ENCODE measurements at places on chromosomes 4 and X.

GRCh38 chr4:64899563-64899962 lies 490.3 kb upstream of the TECRL start:
- DNase-seq: no peak

- DNase-seq: no peak
These were observed 567.3 kb upstream of the ACTRT1 start for GRCh38 chrX:128619490-128619889.

- no peak for DNase-seq
These were observed 57.3 kb downstream of the STOX2 start for GRCh38 chr4:183962419-183962818.

- no peak for DNase-seq
These were observed 10.3 kb downstream of the MAOA start for GRCh38 chrX:43666311-43666912.

GRCh38 chr4:47510506-47511143 lies 25.6 kb downstream of the ATP10D start:
- DNase-seq: no peak

All from GM04504 (cell line).